ENCODE measurements at places on chromosomes 4 and X.

GRCh38 chr4:53694666-53695065 lies 103.4 kb upstream of the LNX1 start:
- DNase-seq: no peak

DNA sequence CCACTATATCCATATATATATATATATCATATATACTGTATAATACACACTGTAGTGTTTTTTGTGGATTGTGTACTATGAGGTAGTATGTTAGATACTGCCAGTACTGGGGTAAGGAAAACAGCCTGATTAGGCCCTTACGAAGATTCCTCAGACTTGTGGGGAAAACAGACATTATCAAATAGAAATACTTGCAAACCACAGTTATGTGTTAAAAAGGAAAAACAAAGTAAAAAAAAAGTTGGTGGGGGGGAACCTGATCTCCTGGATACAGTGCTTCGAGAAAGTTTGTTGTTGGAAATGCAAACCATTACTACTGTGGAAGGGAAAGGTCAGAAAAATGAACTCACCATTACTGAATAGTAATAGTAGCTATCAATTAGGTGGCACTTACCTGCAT lies 53.0 kb downstream of the PKD2 start:
- DNase-seq: no peak

- DNase-seq: no peak
Observed at GRCh38 chrX:21655901-21656586, 2.1 kb downstream of the KLHL34 start.

DNA sequence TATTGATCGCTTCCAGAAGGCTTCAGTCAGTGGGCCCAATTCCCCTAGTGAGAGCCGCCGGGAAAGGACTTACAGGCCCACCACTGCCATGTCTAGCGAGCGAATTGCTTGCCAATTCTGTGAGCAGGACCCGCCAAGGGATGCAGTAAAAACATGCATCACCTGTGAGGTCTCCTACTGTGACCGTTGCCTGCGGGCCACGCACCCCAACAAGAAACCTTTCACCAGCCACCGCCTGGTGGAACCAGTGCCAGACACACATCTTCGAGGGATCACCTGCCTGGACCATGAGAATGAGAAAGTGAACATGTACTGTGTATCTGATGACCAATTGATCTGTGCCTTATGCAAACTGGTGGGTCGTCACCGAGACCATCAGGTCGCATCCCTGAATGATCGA lies 15.3 kb downstream of the MID2 start:
- DNase-seq: no peak

DNA sequence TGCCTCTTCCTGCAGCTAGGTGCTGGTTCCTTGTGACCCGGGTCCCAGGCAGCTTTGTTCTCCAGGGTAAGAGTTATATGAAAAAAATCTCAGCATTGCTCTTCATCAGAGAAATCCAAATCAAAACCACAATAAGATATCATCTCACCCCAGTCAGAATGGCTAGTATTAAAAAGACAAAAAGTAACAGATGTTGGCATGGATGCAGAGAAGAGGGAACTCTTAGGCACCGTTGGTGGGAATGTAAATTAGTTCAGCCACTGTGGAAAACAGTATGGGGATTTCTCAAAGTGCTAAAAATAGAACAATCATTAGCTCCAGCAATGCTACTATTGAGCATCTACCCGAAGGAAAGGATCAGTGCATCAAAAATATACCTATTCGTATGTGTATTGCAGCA lies 61.5 kb downstream of the SORCS2 start:
- no peak for DNase-seq

DNA sequence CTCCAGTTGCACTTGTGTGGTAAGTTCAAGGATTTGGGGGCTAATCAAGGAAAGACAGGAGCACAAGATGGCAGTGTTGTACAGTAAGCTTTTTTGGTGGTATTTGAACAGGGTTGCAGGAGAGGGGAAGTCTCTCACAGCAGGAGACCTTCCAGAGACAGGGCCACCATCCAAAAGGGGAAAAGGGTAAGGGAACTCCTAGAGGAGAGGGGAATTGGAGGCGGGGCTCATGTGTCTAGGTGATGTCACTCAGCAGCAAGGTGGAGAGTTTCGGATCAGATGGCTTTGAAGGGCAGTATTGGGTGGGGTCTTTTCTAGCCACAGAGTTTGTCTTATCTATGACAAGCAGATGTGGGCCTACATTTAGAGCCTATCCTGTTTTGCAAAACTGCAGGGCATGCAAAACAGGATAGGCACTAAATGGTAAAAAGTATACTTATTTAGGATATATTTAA lies 13.4 kb upstream of the RNF175 start:
- DNase-seq: no peak

DNA sequence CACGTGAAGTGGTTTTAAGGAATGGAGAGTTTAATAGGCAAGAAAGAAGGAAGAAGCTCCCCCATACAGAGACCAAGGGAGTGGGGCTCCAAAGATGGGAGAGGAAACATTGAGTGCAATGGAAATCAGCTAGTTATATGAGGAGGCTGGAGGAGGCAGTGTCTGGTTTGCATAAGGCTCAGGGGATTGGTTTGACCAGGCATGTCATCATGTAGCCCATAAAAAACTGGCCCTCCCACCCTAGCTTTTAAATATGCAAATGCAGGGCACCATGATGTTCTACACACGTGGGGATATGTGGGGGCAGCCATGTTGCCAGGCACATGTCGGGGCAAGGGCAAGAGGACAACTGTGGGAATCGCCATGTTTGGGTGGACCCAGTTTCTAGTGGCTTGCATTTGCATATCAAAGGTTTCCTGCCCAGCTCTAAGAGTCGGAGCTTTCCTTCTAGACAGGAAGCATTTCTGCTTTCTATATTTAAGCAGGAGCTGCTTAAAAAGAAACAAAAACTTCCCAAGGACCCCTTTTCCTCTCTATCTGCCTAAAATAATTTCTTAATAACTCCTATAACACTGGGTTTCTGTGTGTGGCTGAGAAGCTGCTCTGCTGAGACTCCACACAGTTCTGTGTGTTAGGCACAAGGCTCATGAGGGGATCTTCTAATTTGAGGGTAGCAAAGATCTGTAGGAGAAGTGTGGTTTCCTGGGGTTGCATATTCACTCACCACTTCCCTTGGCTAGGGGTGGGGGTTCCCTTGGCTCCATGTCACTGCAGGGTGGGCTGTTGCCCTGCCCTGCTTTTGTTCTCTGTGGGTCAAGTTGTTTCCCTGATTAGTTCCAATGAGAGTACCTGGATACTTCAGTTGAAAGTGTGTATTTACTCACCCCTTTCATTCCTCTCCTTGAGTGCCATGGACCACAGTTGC lies 113.5 kb downstream of the VSIG4 start:
- no peak for DNase-seq

GRCh38 chr4:17688011-17688441 lies 73.6 kb downstream of the MED28 start:
- no peak for DNase-seq

- no peak for DNase-seq
Observed at GRCh38 chrX:130805903-130806302, 97.1 kb downstream of the ENOX2 start.

DNA sequence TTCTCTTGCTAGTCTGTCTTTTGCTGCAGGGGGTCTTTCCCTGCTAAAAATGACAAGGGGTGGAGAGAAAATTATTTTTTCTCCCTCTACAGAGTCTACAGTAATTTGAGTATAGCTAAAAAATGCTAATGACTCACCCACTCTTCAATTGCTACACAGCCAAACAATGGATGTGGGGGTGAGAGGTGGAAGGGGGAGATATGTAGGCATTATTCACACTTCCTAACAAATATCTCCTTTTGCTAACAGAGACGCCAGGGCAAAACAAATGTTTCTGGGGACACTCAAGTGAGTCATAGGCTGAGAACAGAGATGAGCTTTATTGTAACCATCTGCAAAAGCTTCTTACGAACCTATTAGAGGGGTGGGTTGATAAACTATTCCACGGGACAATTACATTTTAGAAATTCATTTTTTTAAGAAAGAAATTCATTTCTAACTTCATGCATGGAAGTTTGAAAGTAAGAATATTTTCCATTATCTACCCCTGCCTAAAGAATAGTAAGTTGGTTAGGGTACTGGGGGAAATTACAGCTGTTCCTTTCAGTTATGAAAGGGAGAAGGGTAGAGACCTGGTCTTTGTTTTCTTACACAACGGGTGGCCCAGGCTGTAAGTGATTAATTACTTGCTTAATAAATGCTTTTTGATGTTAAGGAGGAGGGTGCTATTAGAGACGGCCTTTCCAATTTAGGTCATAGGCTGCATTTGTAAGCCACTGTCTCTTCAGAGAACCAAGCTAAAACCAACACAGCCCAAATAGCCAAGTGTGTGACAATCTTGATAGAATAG lies 12.8 kb downstream of the SCD5 start:
- DNase-seq: no peak

DNA sequence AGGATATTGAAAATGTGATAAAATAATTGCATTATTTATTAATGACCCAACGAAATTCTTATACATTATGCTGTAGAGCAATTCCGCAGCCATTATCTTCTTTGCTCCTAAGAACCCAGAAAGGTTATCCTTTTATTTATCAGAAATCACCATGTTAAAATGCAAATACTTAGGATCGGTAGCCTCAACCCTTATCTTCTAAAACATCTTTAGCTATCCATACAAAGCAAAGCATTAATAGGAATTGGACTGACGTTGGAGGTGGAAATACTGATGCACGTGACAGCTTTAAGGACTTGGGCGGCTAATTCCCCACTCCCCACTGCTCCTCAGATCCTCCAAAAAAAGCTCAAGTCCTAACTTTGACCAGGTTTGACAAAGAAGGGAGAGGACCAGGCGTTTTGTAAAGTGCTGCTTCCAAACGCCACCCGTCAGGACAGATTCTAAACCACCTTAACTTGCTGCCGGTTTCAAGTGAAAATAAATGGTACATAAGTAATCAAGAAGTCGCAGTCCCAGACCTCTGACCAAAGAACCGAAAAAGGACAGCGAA lies 539 bp upstream of the SPCS3 start:
- no peak for DNase-seq

DNA sequence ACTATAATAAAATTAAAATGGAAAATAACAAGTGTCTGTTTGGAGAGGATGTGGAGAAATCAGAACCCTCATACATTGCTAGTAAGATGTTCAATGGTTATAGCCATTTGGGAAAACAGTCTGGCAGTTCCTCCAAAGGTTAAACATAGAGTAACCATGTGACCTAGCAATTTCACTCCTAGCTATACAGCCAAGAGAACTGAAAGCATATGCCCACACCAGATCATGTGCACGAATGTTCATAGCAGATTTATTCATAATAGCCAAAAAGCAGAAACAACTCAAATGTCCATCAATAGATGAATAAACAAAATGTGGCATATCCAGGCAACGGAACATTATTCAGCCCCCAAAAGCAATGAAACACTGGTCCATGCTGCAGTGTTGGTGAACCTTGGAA lies 9.4 kb upstream of the CCNQ start:
- DNase-seq: no peak

DNA sequence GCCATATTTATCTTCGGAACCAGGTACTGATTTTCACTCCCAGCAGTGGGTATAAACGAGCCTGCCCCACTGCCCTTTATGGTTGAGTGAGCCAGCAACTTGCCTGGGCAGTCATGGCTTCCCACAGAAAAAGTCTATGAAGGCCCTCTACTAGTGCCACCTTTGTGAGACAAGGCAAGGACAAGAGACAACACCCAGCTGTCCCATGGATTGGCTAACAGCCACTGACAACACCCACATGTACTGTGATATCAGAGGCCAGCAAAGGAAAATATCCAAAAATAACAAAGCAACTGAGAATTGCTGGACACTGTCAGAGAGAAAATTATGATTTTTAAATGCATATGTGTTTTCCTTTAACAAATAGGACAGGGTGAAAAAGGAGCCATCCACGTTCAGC lies 248.4 kb upstream of the TTC29 start:
- no peak for DNase-seq

DNA sequence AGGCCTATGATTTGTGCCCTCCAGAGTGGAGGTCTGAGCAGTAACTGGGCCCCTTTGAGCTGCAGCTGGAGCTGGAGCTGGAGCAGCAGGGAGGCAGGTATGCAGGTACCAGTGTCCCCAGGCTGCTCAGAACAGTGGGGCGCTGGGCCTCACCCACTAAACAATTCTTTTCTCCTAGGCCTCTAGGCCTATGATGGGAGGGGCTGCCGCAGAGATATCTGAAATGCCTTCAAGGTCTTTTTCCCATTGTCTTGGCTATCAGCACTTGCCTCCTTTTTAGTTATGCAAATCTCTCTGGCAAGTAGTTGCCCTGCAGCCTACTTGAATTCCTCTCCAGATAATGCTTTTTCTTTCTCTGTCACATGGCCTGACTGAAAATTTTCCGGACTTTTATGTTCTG lies 79.7 kb upstream of the OTUD4 start:
- DNase-seq: no peak

DNA sequence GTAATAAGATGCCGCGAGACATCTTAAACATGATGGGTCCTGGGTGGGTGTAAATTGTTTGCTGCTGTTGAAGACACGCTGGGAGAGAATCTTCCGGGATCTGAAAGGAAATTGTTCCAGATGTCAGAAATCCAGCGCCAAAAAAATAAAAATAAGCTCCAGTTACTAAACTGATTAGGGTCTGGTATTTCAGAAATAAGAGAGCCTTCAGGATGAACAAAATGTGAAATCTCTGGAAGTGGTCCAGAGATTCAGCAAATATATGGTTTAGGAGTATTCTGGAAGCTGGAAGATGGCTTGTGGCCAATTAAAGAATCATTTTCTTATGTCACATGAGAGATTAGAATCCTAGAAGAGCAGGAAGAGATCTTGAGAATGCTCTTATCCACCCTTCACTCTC lies 75.8 kb upstream of the NHS start:
- no peak for DNase-seq

DNA sequence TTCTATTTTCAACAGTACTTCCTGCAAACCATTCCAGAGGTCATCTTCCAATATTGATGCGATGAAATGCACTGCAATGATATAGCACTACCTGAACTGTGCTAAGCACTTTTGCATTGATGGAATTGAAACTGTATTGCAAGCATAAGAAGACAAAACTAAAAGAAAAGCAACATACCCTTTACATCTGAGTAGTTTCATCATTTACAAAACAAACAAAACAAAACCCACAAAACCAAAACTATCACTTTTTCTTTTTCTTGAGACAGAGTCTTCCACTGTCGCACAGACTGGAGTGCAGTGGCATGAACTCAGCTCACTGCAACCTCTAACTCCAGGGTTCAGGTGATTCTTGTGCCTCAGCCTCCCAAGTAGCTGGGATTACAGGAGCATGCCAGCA lies 120.1 kb upstream of the NAP1L5 start:
- no peak for DNase-seq

- no peak for DNase-seq
Observed at GRCh38 chr4:4853371-4853823, 6.1 kb upstream of the MSX1 start.

GRCh38 chr4:99640676-99641075 lies 17.0 kb downstream of the C4orf54 start:
- no peak for DNase-seq

- no peak for DNase-seq
Observed at GRCh38 chrX:140433582-140433981, 71.3 kb downstream of the SOX3 start.

GRCh38 chr4:150261571-150261970 lies 183.3 kb downstream of the DCLK2 start:
- DNase-seq: no peak
